ENCODE measurements at places on chromosomes 6 and 20.

GRCh38 chr6:1821513-1822183 is 211.9 kb downstream of the FOXC1 start:
- DNase-seq = no peak

DNA sequence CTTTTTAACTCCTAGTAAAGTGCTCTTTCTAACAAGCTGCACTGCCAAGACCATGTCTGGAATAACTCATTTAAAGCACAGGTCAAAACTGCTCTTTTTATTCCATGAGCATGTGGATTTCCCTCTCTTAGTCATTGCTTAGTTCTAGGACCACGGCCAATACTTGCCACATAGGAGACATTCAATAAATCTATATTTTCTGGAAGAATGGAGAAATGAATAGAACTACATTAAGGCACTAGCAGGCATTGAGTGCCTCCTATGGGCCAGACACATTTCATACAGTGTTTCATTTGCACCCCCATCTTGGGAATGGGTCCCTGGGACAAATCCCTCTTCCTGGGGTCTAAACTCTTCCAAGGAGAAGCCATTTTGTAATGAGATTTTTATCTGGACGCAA is 552.8 kb upstream of the CITED2 start:
- DNase-seq = no peak

DNA sequence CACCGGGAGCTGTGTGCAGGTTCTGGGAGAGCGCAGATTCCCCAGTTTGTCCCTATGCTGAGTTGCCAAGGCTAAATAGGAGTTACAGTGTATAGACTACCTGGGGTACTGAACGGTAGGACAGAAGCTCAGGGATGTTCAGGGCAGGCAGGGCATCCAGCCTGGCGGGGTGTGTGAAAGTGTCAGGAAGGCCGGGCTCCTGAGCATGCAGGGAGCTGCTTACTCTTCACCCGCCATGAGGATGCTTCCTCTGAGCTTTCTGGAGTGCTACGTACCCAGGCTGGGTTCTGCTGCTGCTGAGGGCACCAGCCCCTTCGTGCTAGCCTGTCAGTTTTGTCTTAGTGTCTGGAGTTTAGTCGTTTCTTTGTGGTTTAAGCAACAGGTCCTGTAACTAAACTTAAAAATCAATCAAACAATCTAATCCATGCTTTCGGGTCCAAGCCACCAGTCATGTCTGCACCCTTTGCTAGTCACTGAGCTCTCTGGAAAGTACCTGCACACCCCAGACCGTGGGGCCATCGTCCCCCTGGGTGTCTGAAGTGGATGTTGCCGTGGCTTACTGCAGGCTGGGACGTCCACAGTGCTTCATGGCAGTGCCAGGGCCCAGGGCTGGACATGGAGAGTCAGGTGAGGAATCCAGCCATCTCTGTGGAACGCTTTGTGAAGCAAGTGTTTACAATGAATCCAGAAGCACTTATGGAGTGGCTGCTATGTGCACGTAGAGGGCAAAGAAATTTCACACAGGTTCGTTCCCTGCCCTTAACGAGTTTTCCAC is 220.3 kb upstream of the SNX9 start:
- no peak for DNase-seq

DNA sequence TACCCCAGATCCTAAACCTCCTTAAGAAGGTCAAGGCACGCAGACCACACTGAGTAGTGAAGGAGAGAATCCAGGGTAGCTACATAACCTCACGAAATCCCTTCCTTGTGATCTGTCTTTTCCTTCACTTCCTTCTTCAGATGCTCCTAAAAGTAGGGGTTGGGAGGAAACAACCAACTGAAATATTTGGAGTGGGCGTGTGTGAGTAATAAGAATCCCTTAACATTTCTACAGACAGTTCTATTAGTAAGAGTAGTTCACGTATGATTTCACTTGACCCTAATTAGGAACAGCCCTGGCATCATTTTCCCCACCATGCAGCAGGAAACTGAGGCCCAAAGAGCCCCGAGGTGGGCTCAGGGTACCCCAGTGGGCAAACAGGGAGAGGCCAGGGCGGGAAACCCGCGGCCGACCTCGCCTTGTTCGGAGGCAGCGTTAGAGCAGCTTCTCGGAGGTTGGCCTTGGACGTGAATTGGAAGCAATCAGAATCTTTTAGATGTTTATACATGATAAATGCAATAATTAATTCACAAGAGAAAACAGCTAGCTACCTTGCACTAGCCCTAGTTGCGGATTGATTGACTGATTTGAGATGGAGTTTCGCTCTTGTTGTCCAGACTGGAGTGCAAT is 859 bp upstream of the RAE1 start:
- DNase-seq = no peak

DNA sequence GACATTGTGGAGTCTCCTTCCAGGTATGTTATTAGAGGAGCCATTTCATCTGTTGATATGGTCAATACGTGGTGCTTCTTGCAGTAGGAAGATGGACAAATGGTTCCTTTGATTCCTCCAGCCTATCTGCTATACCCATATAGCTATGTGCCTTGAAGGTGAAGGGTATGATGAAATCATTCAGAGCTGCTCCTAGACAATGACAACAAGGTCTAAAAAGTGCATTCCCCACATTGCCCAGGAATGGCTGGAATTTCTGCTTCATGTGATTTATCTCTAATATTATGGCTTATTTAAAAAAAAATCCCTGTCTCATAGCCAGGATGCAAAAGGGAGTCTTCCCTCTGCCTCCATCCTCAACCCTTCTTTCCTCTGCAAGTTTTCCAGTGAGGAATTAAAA is 14.1 kb downstream of the DAAM2 start:
- DNase-seq = no peak

DNA sequence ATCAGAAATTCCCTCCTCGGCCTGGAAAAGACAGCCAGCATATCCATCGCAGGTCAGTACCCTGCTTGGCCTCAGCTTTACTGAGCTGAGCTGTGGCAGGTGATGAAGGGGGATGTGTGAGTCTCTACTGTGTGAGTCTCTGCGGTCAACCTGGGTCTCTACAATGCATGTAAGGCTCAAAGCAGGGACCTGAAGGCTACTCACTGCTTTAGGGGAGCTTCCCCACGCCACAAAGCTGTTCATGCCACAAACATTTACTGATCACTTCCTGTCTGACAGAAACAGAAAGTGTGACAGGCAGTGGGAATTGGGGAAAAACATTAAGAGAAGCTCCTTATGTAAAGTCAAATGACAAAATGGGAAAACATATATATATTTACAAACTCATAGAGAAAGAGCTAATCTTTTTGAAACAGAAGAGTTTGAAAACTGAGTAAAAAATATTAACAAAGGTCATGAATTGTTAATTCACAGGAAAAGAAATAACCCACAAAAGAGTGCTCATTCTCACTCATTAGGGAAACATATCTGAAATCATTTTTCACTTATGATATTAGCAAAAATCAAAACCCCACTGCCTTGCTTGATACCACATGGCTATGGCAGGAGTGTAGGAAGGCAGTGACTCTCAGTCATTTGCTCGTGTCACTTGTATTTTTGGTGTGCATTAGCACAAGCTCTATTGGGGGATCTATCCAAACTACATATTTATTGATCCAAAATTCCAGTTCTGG is 5.8 kb downstream of the BTN3A3 start:
- no peak for DNase-seq

GRCh38 chr6:129031051-129031599 is 148.2 kb downstream of the LAMA2 start:
- no peak for DNase-seq

GRCh38 chr20:542777-543368 is 717 bp downstream of the CSNK2A1 start:
- DNase-seq = no peak

- no peak for DNase-seq
Measured at GRCh38 chr6:56293781-56294180, 46.4 kb upstream of the COL21A1 start.

- no peak for DNase-seq
Measured at GRCh38 chr6:37557645-37558114, 58.0 kb upstream of the CCDC167 start.

DNA sequence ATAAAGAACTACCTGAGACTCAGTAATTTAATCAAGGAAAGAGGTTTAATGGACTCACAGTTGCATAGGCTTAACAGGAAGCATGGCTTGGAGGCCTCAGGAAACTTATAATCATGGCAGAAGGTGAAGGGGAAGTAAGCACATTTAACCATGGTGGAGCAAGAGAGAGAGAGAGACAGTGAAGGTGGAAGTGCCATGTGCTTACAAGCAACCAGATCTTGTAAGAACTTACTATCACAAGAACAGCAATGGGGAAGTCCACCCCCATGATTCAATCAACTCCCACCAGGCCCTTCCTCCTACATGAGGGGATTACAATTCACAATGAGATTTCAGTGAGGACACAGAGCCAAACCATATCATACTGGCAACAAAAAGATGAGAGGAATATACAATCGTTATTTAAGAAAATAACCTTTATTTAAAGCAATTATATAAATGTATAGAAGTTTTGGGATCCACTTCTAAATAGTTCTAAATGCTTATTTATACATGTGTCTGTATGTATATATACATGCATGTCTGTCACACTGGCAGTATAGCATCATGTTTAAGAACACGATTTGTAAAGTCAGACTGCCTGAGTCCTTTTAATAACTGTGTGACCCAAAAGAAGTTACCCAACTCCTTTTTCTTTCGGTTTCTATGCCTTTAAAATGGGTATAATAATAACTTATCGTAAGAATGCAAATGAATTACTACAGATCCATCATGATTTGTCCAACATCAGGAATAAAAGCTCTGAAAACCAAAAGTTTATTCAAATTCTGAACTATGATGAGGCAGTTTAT is 255.7 kb upstream of the THEMIS start:
- DNase-seq = no peak

GRCh38 chr6:90537723-90538258 is 49.1 kb downstream of the MAP3K7 start:
- DNase-seq = no peak

GRCh38 chr6:85435851-85436250 is 14.0 kb upstream of the NT5E start:
- DNase-seq = no peak

DNA sequence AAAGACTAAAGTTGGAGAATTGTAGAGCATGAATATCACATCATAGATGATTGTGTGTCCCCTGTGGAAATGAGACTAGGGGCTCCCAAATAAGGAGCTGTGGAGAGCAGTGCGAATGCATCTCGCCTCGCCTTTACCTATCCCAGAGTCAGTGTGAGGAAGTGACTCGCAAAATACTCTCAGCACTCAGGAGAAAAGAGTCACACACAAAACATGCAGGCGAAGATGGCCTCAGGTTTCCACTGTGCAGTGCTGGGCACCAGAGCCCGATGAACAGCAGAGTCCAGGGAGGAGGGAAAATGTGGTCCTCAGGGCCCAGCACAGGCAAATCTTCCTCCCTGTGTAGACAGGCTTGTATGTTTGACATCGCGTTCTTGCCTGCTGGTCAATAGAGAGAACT is 126.5 kb upstream of the AFDN start:
- DNase-seq = no peak

DNA sequence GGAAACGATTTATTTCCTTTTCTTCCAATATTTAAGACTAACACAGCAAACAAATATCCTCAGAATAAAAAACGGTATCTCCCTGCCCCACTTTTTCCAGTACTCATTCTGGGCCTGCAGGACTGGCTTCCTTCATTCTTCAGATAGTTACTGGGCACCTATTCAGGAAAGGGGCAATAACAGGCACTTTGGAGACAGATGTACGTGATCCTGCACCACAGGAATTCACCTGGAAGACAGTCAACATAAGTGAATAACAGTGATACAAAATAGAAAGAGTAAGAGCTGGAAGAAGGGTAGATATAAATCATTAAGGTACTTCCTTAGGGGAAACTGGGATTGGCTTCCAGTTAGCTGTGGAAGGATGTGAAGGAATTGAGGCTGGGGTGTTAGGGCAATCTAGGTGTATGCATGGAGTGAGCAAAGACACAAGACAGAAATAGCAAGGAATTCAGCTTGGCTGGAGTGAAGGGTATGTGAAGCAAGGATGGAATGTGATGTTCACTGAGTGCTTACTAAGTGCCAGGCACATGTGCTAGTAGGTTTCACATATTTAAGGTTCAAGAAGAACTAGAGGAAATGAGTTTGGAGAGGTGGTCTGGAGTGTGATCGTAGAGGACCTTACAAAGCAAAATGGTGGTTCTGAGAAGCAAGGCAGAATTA is 49.3 kb upstream of the FAM83C start:
- DNase-seq = no peak

- DNase-seq = no peak
Measured at GRCh38 chr20:34246126-34246626, 5.0 kb downstream of the ASIP start.

GRCh38 chr6:127967708-127968107 is 66.8 kb upstream of the THEMIS start:
- DNase-seq = no peak

- peak; percentile 6 for DNase-seq
Measured at GRCh38 chr6:137165375-137166246, 7.8 kb downstream of the IL22RA2 start.

DNA sequence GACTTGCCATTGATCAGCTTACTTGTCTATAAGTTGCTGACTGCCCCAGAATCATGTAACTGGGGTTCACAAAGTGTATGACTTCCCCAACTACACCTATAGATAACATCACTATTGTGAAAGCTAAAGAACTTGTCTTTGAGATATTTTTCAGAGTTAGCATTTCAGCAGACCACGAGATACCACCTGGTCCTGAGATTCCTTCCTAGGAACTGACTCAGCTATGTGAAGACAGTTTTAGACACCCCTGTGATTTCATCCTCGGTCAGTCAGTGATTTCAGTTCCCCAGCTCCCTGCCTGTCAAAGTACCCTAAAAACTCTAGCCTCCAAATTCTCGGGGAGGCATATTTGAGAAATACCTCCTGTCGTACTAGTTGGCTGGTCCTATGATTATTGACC is 62.4 kb downstream of the TXNDC5 start:
- DNase-seq = no peak

- DNase-seq = no peak
Measured at GRCh38 chr6:22451962-22452361, 117.4 kb upstream of the HDGFL1 start.

GRCh38 chr6:116507324-116507723 is 4.1 kb upstream of the CALHM5 start:
- DNase-seq = no peak

GRCh38 chr6:70079241-70079640 is 212.9 kb downstream of the COL19A1 start:
- DNase-seq = no peak

DNA sequence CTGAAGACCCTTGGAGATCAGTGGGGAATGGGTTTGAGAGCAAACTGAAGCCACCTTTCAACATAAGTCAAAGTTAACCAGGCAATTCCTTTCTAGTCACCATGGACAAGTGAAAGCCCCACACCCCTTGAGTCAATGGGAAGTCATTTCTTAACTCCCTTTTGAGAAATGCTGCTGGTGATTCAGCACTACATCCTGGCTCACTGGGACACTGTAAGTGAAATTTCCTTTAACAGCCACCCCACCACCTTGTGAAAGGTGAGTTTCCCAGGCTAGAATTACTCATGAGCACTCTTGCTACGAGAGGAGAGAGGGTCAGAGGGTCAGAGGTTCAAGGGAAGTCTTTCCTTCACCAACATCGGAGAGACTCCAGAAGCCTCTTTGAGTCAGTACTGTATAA is 93.3 kb upstream of the MARCKS start:
- peak; percentile 22 for DNase-seq

GRCh38 chr6:167930295-167930694 is 67.2 kb upstream of the KIF25 start:
- DNase-seq = no peak

All from HCT116 (cell line).